ENCODE measurements at places on chromosomes 16 and 17. TPM values are rescaled to one million over a fixed set of nuclear protein-coding genes. Genes with fewer than 3 reads are reported as not detected.

The COQ9 gene
- 137 TPM for total RNA-seq

The CCDC200 gene
- total RNA-seq, result not detected

The ASPHD1 gene
- 0.23 TPM for total RNA-seq

The KIF18B gene
- total RNA-seq, result 0.11 TPM

The CCL7 gene
- total RNA-seq, result not detected

The EPX gene
- 0.12 TPM for total RNA-seq

The HAP1 gene
- not detected for total RNA-seq

DNA sequence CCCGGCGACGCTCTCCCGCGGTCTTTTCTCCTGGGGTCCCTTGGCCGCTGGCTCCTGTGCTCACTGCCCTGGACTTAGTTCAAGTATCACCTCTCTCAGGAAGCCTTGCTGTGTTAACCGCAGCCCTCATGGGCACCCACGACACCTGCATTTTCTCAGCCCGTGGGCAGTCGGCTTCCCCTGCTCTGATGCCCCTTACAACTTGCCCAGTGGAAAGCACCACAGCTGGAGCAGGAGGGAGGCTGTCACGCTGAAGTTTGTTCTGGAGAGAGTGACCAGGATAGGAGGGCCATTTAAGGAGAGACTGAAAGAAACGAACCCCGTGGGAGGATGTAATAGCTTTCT is 395 bp downstream of the STXBP4 start:
- H3K27me3 ChIP-seq, result no peaks in the 10 kb centered on the region
- no peaks in the 10 kb centered on the region for H3K36me3 ChIP-seq
- H3K4me3 ChIP-seq, result peak overlapping the region; percentile 92

GRCh38 chr16:8179615-8180014 is 410.7 kb downstream of the TMEM114 start:
- no peak overlapping the region for H3K4me3 ChIP-seq
- no peak overlapping the region for H3K27ac ChIP-seq
- H3K36me3 ChIP-seq, result no peaks in the 10 kb centered on the region
- H3K4me1 ChIP-seq, result no peaks in the 10 kb centered on the region
- DNase-seq, result no peak
- no peaks in the 10 kb centered on the region for H3K27me3 ChIP-seq

DNA sequence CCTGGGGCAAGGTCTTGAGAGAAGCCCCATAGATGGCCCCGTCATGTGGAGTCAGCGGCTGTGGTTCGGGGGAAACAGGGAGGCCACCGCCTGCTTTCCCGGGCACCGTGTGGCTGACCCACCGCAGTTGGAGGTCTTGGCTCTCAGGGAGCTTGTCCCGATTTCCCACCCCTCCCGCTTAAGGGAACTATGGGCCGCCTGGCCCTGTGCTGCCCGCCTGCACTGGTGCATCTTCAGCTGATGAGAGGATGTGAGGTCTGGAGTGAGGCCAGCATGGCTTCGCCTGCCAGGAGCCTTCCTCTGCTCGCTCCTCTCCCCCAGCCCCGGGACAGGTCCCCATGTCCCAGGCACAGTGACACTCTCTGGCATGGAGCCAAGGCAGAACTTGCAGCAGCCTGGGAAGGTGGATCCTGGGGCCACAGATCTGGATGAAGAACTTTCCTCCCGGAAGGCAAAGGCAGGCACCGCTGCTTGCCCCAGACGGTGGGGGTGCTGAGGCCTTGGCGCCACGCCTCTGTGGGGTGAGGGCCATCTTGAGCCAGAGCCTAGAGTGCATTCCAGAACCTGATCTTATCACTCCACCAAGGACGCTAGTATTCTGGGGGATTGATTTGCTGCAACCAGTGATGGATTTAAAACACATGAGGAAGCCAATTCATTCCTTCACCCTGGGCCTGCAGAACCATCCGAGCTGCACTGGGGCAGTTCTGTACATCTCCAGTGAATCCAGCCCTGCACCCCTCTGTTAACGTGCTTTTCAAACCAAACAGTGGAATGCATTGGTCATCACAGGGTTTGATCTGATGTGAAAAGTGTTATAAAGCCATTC is 178.6 kb upstream of the TNRC6C start:
- DNase-seq, result peak; percentile 6
- H3K36me3 ChIP-seq, result no peaks in the 10 kb centered on the region
- H3K27me3 ChIP-seq, result no peaks in the 10 kb centered on the region
- H3K27ac ChIP-seq, result no peak overlapping the region
- no peak overlapping the region for H3K4me3 ChIP-seq

GRCh38 chr16:4536391-4537106 is 2.0 kb downstream of the CDIP1 start:
- peak overlapping the region; percentile 91 for H3K4me3 ChIP-seq
- no peaks in the 10 kb centered on the region for H3K36me3 ChIP-seq
- DNase-seq, result no peak
- H3K27ac ChIP-seq, result peak overlapping the region; percentile 95
- H3K4me1 ChIP-seq, result peaks cover 35% of the 10 kb centered on the region
- no peaks in the 10 kb centered on the region for H3K27me3 ChIP-seq

- DNase-seq, result no peak
- H3K27ac ChIP-seq, result no peak overlapping the region
- no peaks in the 10 kb centered on the region for H3K4me1 ChIP-seq
- H3K4me3 ChIP-seq, result no peak overlapping the region
Measured at GRCh38 chr16:70496513-70496912, 26.8 kb downstream of the COG4 start.

GRCh38 chr17:73112246-73112645 is 19.8 kb upstream of the SLC39A11 start:
- H3K27ac ChIP-seq, result no peak overlapping the region
- H3K4me3 ChIP-seq, result no peak overlapping the region
- H3K27me3 ChIP-seq, result no peaks in the 10 kb centered on the region
- no peak for DNase-seq
- H3K36me3 ChIP-seq, result no peaks in the 10 kb centered on the region
- no peaks in the 10 kb centered on the region for H3K4me1 ChIP-seq

- no peak overlapping the region for H3K27ac ChIP-seq
- no peak overlapping the region for H3K4me3 ChIP-seq
Measured at GRCh38 chr17:64063088-64063487, 42.7 kb upstream of the ICAM2 start.

DNA sequence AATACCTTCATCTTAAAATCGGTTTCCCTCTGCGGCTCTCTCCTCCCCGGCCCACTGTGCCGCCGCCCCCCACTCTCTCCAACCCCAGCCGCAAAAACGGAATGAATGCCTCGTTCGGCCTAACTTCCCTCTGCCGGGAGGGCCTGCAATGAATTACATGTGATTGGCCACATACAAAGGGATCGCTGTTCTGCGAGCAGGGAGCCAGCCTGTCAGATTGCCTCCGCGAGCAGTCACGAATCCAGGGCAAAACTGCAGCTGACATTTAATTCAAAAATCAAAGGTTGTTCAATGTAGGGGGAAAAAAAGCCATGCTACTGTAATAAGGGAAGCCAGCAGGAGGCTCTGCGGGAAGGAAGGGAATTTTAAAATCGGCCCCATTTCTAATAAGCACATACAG is 84.9 kb downstream of the TBC1D16 start:
- H3K27me3 ChIP-seq, result no peaks in the 10 kb centered on the region
- no peak overlapping the region for H3K27ac ChIP-seq
- H3K4me1 ChIP-seq, result no peaks in the 10 kb centered on the region
- no peak overlapping the region for H3K4me3 ChIP-seq
- no peaks in the 10 kb centered on the region for H3K36me3 ChIP-seq

DNA sequence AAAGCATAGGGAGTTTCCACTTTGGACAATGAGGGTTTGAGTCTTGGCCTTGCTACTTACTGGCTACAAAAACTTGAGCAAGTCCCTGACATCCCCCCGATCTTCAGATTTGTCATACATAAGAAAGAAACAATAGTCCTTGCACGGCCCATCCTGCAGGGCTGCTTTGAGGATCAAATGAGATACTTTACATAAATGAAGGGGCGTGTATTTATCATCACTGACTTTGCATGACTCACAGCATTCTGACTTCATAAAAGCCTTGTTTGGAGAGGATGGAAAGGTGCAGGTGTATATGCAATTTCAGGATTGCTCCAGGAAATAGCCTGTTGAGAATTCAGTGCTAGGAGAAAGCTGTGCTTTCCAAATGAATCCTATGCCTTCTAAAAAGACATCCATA is 465.0 kb upstream of the MAF start:
- no peaks in the 10 kb centered on the region for H3K27me3 ChIP-seq
- no peaks in the 10 kb centered on the region for H3K4me1 ChIP-seq
- DNase-seq, result no peak
- no peaks in the 10 kb centered on the region for H3K36me3 ChIP-seq
- H3K27ac ChIP-seq, result no peak overlapping the region

DNA sequence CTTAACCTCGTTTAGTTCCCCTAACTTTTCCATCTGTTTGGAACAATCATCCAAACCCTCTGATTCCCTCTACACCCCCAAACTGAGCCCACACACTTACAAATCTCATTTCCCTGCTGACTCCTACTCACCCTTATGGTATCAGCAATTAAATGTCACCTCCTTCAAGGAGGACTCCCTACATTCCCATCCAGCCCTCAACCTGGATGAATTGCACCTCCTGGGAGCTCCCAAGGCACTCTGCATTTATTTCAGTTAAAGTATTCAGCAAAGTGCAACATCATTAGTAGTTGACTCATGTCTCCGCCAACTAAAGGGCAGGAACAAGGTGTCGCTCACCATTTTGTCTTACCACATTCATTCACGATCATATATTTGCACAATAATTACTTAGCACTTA is 353.5 kb downstream of the TMEM114 start:
- no peaks in the 10 kb centered on the region for H3K36me3 ChIP-seq
- no peak overlapping the region for H3K4me3 ChIP-seq
- no peaks in the 10 kb centered on the region for H3K4me1 ChIP-seq
- no peaks in the 10 kb centered on the region for H3K27me3 ChIP-seq
- DNase-seq, result no peak
- H3K27ac ChIP-seq, result no peak overlapping the region

GRCh38 chr16:86510465-86511261 is at the start of gene FOXF1:
FOXF1 (plus strand) TSS chr16:86510527; CDS start chr16:86510570, 43 bp downstream.
- no peak within 1 kb of the TSS for H3K27ac ChIP-seq
- H3K36me3 ChIP-seq, result no peaks in the 10 kb centered on the region
- peaks cover 61% of the 10 kb centered on the region for H3K27me3 ChIP-seq
- H3K4me1 ChIP-seq, result peaks cover 22% of the 10 kb centered on the region
- peak within 1 kb of the TSS; percentile 66 for H3K4me3 ChIP-seq

DNA sequence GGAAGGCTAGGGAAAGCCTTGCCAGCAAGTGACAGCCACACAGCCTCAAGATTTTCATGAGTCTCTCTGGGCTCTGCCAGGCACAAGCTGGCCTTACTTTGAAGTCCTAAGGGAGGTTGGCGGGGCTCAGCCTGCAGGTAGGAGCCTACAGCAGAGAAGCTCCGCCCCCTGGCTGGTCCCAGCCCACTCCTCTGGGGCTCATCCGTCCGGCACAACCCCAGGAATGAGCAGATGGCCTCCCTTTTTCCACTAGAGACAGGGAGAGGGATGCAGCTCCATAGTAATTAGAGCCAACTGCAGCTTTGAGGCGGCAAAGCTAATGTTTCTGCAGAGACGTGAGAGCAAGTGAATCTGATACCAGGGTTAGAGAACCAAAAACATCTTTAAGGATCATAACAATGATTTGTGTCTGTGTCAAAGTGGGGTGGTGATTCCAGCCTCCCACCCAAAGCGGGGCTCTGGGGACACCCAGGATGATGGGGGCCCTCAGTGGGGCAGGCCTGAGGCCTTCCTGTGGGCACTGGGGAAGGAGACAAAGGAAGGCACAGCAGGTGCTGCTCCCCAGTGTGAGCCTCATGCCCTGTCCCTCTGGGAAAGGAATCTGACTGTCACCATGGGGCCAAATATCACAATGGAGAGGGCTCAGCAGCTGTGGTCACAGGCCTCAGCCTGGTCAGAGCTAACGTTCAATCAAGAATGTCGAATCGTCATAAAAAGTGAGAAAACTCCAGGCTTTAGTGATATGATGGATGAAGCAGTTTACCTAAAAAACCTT is 61.5 kb downstream of the RBFOX3 start:
- H3K27me3 ChIP-seq, result peaks cover 27% of the 10 kb centered on the region
- peak; percentile 17 for DNase-seq
- no peak overlapping the region for H3K27ac ChIP-seq
- H3K4me1 ChIP-seq, result no peaks in the 10 kb centered on the region

GRCh38 chr16:89581045-89581695 is 5.6 kb downstream of the CPNE7 start:
- no peaks in the 10 kb centered on the region for H3K36me3 ChIP-seq
- no peak for DNase-seq
- H3K4me1 ChIP-seq, result no peaks in the 10 kb centered on the region
- H3K4me3 ChIP-seq, result no peak overlapping the region
- peaks cover 25% of the 10 kb centered on the region for H3K27me3 ChIP-seq
- no peak overlapping the region for H3K27ac ChIP-seq

GRCh38 chr16:11036040-11036439 is 91.7 kb downstream of the CLEC16A start:
- H3K27me3 ChIP-seq, result no peaks in the 10 kb centered on the region
- peaks cover 3% of the 10 kb centered on the region for H3K36me3 ChIP-seq
- no peak for DNase-seq
- no peaks in the 10 kb centered on the region for H3K4me1 ChIP-seq
- no peak overlapping the region for H3K4me3 ChIP-seq

GRCh38 chr17:50397111-50397918 is at the start of gene LRRC59:
LRRC59 (minus strand) TSS chr17:50397523; CDS start chr17:50397317, 206 bp downstream.
- peaks cover 17% of the 10 kb centered on the region for H3K4me1 ChIP-seq
- peak within 1 kb of the TSS; percentile 89 for H3K27ac ChIP-seq
- peak within 1 kb of the TSS; percentile 95 for H3K4me3 ChIP-seq

- DNase-seq, result no peak
- no peak overlapping the region for H3K27ac ChIP-seq
Measured at GRCh38 chr16:16033208-16033717, 83.8 kb downstream of the ABCC1 start.

GRCh38 chr17:50196826-50197225 is 4.6 kb downstream of the COL1A1 start:
- peak; percentile 59 for DNase-seq
- no peaks in the 10 kb centered on the region for H3K27me3 ChIP-seq
- no peak overlapping the region for H3K27ac ChIP-seq
- no peak overlapping the region for H3K4me3 ChIP-seq

DNA sequence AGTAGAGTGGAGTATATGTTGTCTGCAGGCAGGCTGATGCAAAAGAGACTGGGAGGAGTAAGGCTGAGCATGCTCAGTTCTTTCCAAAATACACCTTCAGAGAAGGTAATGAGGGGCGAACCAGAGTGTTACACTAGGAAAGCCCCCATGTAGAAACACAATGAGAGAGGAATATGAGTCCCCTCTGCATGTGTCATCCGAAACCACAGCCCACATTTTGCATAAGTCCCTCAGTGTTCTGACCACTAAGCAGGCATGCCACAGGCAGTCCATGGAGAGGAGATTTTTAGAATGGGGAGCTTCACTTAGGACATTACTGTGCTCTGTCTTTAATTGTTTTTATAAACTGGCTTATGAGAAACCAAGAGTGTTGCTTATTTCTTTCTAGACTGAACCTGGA is 32.0 kb downstream of the SLC6A2 start:
- no peak overlapping the region for H3K27ac ChIP-seq
- H3K4me1 ChIP-seq, result no peaks in the 10 kb centered on the region
- H3K36me3 ChIP-seq, result no peaks in the 10 kb centered on the region
- H3K4me3 ChIP-seq, result no peak overlapping the region
- no peak for DNase-seq

GRCh38 chr16:54466233-54466632 is 179.6 kb upstream of the IRX3 start:
- H3K36me3 ChIP-seq, result no peaks in the 10 kb centered on the region
- H3K4me1 ChIP-seq, result no peaks in the 10 kb centered on the region
- DNase-seq, result no peak
- no peak overlapping the region for H3K4me3 ChIP-seq
- no peaks in the 10 kb centered on the region for H3K27me3 ChIP-seq
- H3K27ac ChIP-seq, result no peak overlapping the region

Data from psoas muscle (tissue), 8 donors.